ENCODE measurements at places on chromosomes 2 and 18. TPM values are rescaled to one million over a fixed set of nuclear protein-coding genes. Genes with fewer than 3 reads are reported as not detected.

Gene ATP8B1
- 32.0 TPM for total RNA-seq

Gene MC2R
- not detected for total RNA-seq

Gene AGAP1
- 41.7 TPM for total RNA-seq

GRCh38 chr18:70028734-70029133, 81.1 kb upstream of the CD226 start:
- H3K27me3 ChIP-seq: no peaks in the 10 kb centered on the region
- no peak for DNase-seq
- no peaks in the 10 kb centered on the region for H3K36me3 ChIP-seq
- no peaks in the 10 kb centered on the region for H3K4me1 ChIP-seq

DNA sequence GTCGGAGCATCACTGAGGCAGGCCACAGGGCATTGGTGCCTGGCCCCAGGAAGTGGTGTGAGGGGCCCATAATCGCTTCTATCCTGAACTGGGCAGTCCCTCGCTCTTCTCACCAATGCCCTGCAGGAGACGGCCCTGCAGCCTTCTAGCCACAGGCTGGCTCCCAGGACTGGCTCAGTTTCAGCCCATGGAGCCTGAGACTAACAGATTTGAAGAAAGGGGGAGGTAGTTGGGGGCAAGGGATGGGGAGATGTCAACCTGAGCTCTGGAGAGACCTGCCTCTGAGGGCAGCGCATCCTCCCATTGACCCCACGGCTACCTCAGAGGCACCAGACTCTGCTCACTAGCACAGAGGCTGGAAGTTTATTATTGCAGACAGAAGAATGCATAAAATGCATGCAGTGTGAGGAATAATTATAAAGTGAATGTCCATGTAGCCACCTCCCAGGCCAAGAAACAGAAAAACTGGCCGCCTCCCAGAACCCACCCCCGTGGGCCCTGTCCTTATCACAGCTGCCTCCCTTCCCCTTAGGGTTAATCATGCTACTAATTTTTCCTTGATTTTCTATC, 1.4 kb downstream of the TOGARAM2 start:
- no peak for DNase-seq
- peaks cover 5% of the 10 kb centered on the region for H3K4me1 ChIP-seq
- H3K36me3 ChIP-seq: no peaks in the 10 kb centered on the region

All from Caco-2 (cell line).